ENCODE measurements at places on chromosomes 13 and 19.
A peak's percentile ranks its signal among the peaks of the same experiment; 100 is the strongest.

- no peak for DNase-seq
These were observed 46.2 kb downstream of the ING1 start for GRCh38 chr13:110759710-110760109.

GRCh38 chr13:94617389-94618000 is 15.8 kb downstream of the GPR180 start:
- no peak for DNase-seq

DNA sequence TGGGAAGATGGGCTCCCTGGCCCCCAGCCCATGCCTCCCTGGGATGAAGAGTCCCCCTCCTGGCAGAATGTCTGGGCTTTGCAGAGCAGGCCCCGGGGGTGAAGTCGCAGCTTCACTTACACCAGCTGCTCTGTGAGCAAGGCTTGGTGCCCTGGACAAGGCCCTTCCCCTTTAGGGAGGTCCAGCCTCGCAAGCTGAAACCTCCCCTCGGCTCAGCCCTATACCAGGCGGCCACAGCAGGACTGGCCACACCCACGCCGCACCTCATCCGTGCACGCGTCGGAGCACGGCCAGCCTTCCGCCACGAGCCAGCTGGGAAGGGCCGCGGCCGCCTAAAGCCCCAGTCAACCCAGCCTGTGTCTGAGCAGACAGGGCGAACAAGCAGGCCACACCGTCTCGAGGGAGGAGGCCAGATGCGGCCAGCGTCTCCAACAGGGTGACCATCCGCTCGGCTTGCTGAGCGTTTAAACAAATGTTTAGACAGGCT is 83.2 kb upstream of the MCF2L start:
- peak; percentile 82 for DNase-seq

DNA sequence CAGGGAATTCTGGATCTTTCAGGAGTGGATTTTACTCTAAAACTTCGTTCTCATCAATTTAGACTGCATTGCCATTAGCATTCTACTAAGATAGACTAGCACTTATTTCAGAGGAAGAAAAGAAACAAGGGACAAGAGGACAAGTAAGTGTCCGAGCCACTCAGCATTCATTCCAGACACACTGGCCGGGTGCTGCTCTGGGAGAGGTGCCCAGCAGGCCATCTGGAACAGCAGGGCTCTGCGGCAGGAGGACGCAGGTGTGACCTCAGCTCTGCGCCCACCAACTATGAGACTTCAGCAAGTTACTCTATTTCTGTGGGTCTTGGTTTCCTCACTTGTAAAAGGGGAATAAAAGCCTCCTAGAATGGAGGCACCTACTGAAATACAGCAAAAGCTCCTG is 4.2 kb downstream of the EPS15L1 start:
- peak; percentile 58 for DNase-seq

GRCh38 chr19:54803410-54803809 is at the start of gene KIR2DL4:
Gene KIR2DL4 (plus strand): TSS chr19:54803610. CDS start chr19:54803652, 42 bp downstream.
- DNase-seq: no peak

GRCh38 chr13:96817336-96817941 is 176.8 kb downstream of the OXGR1 start:
- DNase-seq: no peak

- peak; percentile 83 for DNase-seq
These were observed 9.8 kb upstream of the DPF1 start for GRCh38 chr19:38233740-38234251.

GRCh38 chr19:11225815-11226214 is 13.6 kb upstream of the ANGPTL8 start:
- no peak for DNase-seq

DNA sequence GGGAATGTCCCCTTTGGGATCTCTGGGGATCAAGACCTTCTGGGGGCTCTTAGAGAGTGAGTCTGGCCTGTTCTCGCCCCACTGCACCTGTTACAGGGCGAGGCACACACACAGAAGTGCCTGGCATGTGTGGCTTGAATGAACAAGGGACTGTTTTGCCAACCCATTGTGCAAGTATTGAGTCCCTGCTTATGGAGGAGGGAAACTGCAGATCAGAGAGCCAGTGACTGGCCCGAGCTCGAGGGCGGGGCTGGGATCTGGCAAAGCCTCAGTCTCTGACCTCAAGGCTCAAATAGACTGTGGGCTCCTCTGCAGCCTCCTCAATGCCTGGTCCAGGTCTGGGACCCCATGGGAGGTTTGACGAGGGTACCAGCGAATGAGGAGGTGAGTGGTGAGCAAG is 5.5 kb downstream of the RAVER1 start:
- no peak for DNase-seq

- DNase-seq: no peak
These were observed 133.9 kb downstream of the SLITRK6 start for GRCh38 chr13:85665286-85665685.

- DNase-seq: no peak
These were observed 65.9 kb downstream of the ENOX1 start for GRCh38 chr13:43720780-43721397.

DNA sequence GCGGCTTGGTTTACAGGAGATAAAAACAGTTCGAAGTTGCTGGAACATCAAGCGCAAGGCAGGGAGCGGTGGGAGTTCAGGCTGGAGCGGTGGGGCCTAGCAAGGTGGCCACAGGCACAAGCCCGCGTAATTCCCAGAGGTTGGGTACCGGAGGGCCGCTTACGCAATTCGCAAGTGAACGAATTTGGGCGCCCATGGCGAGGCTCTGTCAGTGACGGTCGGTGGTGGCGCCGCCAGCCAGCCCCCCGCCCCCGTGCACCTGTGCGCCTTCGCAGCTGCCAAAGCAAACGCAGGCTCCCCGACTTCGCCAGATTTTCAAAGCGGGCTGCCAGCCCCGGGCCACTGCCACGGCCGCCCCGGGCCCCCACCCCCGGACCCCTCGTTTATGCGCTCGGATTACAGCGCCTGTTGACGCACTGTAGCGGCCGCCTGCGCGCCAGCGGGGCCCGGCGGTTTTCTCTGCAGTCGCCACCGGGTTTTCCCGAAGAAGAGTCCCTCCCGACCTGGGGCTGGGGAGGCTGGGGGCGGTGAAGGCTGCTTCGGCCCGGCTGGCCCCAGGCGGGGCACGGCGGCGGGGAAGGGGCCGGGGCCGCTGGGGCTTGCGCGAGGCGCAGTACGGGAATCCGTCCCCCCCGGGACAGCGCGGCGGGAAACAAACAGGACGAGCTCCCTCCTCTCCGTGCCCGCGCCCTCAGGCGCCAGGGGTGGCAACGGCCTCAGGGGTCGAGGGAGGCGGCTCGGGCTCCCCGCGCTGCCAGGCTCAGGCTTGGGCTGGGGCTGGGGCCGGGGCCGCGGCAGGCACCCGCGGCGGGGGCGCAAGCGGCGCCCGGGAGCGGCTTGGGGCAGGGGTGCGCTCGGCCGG is 709 bp downstream of the N4BP2L1 start:
- DNase-seq: peak; percentile 34

- no peak for DNase-seq
These were observed 17.0 kb upstream of the TDRD3 start for GRCh38 chr13:60379837-60380565.

DNA sequence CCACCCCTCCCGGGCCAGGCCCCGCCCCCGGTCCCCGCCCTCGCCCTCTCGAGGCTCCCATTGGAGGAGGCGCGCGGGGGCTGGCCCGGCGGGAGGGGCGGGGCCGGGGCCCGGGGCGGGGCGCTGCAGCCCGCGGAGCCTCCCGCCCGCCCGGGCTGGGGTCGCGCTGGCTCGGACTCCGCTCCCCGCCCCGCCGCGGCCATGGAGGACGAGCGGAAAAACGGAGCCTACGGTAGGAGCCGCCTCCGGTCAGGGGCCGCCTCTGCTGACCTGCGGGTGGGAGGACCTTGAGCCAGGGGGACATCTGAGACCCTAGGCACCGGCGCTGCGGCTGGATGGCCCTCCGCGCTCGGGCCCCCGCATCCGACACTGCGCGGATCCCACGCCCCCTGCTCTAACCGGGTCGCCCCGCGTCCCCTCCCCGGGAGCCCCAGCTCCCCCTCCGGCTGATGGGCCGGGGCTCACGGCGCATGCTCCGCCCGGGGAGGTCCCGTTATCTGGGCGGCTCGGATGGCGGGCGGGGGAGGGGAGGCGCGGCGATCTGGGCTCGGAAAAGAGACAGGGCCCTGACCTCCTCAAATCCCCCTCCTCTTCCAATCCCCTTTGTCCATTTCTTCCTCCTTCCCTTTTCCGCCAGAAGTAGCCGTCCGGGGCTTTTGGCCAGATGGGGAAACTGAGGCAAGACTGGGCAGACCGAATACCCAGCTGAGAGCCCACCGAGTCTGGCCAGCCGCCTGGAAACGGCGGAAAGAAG is 15.4 kb upstream of the AP1M2 start:
- DNase-seq: peak; percentile 89

DNA sequence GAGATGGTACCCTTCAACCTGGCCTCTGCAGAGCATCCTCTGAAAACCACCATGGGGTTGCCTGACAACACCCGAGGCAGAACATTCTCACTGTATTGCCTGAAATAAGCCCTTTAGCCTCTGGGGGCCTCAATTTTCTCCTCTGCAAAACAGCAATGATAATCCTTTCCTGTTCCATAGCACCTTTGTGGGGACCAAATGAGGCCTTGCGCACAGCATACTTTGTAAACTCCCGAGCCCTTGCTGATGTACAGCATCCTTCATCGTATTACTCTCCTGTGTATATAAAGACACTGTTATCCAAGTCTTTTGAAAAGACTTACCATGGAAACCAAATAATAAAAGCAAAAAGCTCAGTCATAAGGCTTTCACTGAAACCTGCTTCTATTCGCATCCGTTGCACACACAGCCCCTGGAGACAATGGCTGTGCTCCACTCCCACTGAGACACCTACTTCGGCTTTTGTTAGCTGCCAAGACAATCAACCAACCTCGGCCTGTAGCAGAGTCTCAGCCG is 276.0 kb downstream of the FOXO1 start:
- no peak for DNase-seq

GRCh38 chr19:13016245-13016627 is 21.0 kb downstream of the NFIX start:
- no peak for DNase-seq

DNA sequence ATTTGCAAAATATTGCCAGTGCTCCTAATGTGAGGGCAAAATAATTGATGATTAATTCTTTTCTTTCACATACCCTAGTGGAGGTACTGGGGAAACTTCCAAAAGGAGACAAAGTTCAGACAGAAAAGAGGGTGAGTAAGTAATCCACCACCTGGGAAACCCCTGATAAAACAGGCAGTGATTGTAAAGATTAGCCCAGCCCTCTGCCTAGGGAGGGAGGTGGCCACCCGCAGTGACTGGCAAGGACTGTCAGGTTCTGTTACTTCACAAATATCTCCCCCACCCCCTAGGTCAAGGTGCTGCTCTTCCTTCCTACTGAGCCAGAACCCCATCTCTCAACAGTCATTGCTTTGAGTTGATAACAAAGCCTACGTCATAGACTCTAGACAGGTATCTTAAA is 239.7 kb downstream of the DNAJC15 start:
- no peak for DNase-seq

All from left ventricle myocardium inferior (tissue), 1 donor.